ENCODE measurements at places on chromosomes 7 and 10.

- no peak for DNase-seq
Observed at GRCh38 chr7:32347244-32347828, 142.8 kb downstream of the LSM5 start.

DNA sequence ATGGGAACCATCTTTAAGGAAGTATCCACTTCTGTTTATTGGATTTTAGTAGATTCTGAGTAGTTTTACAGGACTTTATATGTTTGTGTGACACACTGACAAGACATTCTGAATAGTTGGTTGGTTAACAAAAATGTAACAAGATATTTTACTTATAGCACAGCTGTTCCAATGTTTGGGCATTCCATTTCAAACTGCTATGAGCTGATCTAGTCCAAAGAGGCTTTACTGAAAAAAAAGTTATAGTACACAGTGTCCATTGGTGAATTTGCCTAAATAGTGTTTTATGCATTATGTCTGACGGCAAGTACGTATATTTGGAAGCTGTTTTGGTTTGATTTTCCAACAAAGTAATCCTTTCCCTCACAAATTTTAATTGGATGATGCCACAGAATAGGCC is 99.1 kb downstream of the SAMD9 start:
- DNase-seq = no peak

- DNase-seq = no peak
Observed at GRCh38 chr7:37405603-37406122, 43.0 kb downstream of the ELMO1 start.

DNA sequence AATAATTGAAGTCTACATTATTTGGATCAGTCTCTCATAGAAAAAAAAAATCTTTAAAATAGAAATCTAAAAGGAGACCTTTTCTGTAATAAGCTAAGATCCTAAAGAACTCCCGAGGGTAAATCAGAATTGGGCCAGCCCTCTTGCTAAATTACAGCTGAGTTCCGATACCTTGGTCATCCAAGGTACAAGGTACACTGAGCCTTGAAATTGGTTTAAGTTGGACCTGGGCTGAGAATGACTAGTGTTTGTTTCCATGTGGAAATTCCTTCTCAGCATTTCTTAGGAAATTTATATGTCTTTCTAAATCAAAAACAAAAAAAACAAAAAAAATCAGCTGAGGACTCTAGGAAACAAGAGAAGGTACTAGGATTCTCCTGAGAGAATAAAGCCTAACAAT is 64.9 kb downstream of the DNMBP start:
- no peak for DNase-seq

GRCh38 chr10:77564731-77565589 is 72.6 kb downstream of the KCNMA1 start:
- no peak for DNase-seq

- DNase-seq = no peak
Observed at GRCh38 chr10:44010873-44011602, 362.4 kb upstream of the ZNF32 start.

GRCh38 chr10:21355591-21356011 is 169.9 kb downstream of the SKIDA1 start:
- DNase-seq = no peak

All from naive B cell (primary cell).